ENCODE measurements at places on chromosomes 13 and 19. TPM values are rescaled to one million over a fixed set of nuclear protein-coding genes. Genes with fewer than 3 reads are reported as not detected.

Gene F10
- not detected for total RNA-seq

Gene ZFP36
- total RNA-seq: 206 TPM

Gene VSTM1
- total RNA-seq: not detected

Gene CYP2A6
- not detected for total RNA-seq

Gene ZNF729
- not detected for total RNA-seq

Gene WBP4
- total RNA-seq: 8.6 TPM

Gene IZUMO2
- total RNA-seq: not detected

Gene FGF9
- 0.22 TPM for total RNA-seq

Gene ZNF530
- 7.9 TPM for total RNA-seq

Gene CDX2
- not detected for total RNA-seq

Gene APOC4
- not detected for total RNA-seq

DNA sequence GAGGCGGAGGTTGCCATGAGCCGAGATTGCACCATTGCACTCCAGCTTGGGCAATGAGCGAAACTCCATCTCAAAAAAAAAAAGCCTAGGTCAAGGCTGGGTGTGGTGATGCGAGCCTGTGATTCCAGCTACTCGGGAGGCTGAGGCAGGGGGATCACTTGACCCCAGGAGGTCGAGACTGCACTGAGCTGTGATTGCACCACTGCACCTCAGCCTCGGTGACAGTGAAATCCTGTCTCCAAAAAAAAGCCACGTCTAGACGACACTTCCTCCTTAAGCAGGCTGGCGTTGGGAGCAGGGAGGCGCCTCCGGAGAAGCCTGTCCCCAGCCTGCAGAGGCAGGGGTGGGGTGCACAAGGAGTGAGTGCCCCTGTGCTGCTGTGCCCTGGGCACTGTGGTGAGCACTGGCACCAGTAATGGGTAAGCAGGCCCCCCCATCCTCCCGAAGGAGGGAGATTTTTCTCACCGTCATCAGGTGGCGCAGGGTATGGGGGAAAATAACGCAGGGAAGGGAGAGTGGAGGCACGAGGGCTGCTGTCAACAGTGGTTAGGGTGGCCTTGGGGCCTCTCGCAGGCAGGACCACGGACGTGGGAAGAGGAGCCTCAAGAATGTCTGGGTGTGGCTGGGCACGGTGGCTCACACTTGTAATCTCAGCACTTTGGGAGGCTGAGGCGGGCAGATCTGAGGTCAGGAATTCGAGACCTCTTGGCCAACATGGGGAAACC is 706 bp downstream of the P2RY11 start:
- DNase-seq: no peak

- no peak for DNase-seq
Observed at GRCh38 chr13:78047151-78047550, 128.5 kb upstream of the EDNRB start.

GRCh38 chr19:35868172-35868822 is at the start of gene APLP1:
APLP1 (plus strand) TSS chr19:35868574; CDS start chr19:35868637, 63 bp downstream.
- peak; percentile 57 for DNase-seq

GRCh38 chr13:36480726-36481427 is 48.6 kb downstream of the CCNA1 start:
- DNase-seq: no peak

DNA sequence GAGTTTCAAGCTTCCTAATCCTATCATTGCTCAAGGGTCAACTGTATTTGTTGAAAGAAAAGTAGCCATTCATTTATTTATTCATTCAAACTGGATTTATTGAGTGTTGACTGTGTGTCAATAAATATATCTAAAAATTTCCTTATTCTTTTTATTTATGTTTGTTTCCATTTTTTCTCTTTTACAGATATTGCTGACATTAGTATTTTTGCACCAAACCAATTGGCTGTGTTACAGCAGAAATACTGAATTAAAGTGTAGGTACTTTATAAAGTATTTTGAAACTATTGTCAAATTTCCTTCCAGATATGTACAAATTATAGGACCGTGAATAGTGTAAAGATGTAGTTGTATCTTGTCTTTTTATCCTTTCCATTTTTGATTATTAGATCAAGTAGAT is 692.0 kb upstream of the SLC10A2 start:
- DNase-seq: no peak

- no peak for DNase-seq
Observed at GRCh38 chr13:106415971-106416370, 119.5 kb downstream of the EFNB2 start.

DNA sequence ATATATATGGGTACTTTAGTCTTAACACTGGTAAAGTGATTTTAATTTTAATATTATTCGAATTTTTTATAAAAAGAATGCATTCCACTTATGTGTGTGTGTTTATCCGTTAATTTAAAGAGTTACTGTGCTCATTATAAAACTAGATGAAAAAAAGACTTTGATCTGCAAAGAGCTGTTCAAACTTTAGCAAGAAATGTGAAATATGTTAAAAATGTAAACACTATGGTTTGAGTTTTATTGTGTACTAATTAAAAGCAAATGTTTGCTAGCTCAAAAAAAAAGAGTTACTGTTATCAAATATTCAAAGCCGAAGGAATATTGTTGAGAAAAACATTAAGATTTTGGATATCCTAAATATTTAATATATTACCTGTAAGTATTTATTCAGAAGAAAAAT is 34.5 kb downstream of the UFM1 start:
- DNase-seq: no peak

DNA sequence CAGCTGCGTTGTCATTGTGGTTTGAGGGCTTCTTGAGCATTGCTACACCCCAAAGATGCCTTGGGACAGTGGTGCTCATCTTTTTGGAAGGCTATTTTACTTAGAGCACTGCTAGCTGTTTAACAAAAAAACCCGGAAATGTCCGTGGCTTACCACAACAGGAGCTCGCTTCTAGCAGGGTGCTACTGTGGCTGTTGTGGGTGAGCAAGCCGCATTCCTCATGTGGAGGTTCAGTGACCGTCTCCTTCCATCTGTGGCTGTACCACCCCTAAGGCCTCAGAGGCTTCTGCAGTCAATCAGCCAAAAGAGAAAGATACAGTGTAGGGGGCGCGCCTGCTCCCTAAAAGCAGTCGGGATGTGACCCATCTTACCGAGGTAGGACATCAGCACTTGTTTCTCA is 1004.2 kb downstream of the UQCRFS1 start:
- DNase-seq: no peak

DNA sequence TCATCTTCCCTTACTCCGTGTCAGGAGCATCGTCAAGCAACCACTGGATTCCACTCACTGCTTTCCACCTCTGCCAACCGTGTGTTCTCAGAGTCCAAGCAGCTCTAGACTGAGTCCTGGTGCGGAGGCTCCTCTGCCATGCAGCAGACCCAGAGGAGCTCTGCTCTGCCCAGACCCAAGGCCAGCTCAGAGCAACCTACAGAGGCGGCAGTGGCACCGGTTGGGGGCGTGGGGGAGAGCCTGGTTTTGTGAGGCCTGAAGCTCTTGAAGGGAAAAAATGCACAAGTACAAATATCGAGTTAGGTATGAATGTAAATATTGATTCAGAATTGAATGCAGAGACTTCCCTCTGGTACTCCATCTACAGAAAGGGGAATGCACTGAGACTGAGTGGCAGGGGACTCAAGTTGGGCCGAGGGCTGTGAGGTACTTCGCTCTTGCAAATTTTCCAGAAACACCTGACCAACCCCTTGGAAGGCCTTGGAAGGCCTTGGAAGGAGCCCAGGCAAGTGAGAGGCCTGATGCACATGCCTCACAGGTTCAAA is 46.7 kb downstream of the GJA3 start:
- DNase-seq: no peak

GRCh38 chr19:28889941-28890670 is 322.8 kb downstream of the UQCRFS1 start:
- DNase-seq: no peak

- no peak for DNase-seq
Observed at GRCh38 chr13:99516153-99516929, 15.1 kb downstream of the TM9SF2 start.

DNA sequence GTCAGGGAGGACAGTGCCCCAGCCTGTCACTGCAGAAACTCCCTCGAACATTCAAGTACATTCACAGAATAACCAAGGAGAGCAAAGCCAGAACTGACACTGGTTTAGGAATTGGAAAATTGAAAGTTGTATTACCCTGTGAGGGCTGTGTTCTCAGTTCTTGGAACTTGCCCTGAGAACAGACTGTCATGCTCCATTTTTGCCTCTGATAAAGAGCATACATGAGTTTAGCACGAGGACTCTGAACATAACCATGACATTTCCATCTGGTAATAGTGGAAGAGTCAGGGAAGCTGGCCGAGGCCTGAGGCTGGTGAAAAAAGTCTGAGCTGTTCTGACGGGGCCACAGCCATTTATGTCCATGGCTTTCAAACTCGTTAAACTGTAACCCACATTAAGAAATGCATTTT is 15.2 kb upstream of the SLC25A30 start:
- DNase-seq: no peak

GRCh38 chr19:37655689-37656371 is 565 bp upstream of the ZFP30 start:
- peak; percentile 80 for DNase-seq

- DNase-seq: no peak
Observed at GRCh38 chr13:107374038-107374437, 806.1 kb upstream of the ARGLU1 start.

GRCh38 chr13:40790154-40790616 is 774 bp downstream of the SLC25A15 start:
- no peak for DNase-seq

- DNase-seq: no peak
Observed at GRCh38 chr19:1657746-1658145, 5.3 kb upstream of the TCF3 start.

- DNase-seq: no peak
Observed at GRCh38 chr19:35414442-35414841, 33.6 kb upstream of the FFAR2 start.

DNA sequence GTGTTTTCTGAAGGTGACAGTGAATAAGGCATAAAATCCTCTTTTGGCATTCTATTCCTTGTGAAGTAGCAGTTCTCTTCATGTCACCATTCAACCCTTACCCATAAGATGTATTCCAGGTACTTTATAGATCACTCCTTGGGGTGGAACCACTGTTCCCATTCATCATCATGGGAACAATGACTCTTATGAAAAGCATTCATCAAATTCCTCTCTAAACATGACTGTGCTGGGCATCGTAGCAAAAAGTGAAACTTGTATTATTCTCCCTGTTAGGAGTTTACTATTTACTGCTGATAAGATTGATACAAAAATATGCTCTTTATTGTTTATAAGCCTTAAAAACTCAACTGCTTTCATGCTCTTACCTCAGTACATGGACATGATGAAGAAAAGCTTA is 793.4 kb downstream of the LIG4 start:
- no peak for DNase-seq

- no peak for DNase-seq
Observed at GRCh38 chr19:892243-892893, 619 bp downstream of the MED16 start.

DNA sequence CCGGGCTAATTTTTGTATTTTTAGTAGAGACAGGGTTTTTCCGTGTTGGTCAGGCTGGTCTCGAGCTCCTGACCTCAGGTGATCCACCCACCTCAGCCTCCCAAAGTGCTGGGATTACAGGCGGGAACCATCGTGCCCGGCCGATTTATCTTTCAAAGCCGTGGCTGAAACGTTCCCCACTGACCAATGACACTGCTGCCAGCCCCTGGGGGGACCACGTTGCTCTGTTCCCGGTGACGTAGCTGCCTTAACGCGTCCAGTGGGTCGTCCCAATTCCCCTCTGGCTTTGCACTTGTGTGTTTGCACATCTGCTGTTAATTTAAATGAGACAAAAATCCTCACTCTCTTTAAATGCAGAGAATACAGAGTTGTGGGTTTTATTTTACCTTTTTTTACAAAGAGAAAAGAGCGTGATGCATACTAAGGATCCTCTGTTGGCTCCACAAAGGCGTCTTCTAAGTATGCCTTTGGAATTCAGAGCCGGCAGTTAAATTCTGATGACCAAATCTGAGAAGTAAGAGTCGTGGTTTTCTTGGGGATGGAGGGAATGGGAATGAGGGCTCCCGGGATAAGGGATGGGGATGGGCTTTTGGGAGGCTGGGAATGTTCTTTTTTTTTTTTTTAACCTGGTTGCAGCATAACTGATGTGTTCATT is 18.6 kb upstream of the LMTK3 start:
- DNase-seq: no peak

- no peak for DNase-seq
Observed at GRCh38 chr13:106433066-106433465, 102.4 kb downstream of the EFNB2 start.

DNA sequence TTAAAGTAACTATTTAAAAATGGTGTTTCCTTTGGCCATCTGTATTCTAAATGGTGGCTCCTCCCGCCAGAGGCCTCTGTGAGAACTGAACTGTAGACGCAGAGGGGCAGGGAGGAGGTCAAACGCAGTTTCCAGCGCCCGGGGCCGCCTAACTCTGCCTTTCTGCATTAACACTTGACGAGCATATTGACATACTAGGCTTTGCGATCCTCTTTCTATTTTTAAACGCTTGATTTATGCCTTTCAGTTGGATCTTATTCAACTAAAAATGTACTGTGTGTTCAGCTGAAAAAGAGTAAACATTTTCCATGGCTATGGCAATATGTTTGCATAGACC is 74.7 kb downstream of the SPACA7 start:
- DNase-seq: no peak

DNA sequence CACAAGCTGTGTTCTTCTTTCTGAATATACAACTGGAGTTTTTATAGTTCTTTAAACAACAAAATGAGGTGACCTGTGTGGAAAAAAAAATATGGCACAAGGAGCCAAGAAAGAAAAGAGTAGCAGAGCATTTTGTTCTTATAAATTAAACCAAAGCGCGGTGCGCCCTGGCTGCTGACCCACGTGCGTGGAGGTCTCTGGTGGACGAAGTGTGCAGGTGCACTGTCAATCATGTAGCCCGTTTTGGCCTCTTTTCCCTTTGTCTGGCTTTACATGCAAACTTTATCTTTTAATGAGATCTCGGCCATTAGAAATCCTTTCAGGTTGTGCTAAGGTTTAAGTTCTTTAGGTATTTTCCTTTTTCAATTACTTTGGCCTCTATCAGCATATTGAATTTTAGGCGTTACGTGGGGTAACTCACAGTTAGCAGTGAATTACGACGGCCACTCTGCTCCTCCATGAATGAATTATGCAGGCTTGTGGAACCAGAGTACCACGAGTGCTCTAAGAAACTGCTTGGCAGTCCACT is 443.9 kb upstream of the SLC10A2 start:
- DNase-seq: no peak

DNA sequence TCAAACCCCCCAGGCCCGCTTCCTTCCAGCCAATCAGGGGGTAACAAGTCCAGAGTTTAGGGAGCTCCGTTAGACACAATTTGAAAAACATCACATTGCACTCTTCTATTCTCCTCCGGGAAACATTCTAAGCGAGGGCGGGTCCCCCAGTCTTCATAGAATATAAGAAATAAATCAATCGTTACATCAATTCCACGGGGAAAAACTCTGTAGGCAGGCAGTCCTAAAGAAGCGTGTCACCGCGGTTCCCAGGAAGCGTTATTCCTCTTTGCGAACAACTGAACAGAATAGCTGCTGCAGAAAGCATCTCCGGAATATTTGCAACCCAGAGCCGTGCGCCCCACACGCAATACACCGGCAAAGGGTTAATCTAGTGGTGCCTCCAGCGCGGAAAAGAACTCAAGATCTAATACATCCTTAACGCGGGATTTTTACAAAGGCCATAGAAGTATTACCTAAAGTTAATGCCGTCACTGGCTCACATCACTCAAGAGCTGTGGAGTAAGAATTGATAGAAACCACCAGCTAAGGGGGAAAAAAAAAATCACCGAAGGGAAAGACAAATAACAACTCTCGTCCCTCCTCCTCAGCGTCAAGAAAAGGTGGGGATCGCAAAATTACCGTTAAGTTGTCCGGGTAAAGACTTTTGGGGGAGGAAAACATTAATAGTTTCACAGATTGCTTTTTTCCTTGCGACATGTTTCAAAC is 65.1 kb downstream of the KCNRG start:
- peak; percentile 29 for DNase-seq

Data from activated B cell treated with CpG ODN at 0.5 μM for 24 hours (primary cell).